Activated effector memory CD4-positive, alpha-beta T cell treated with Interleukin-2 at 50 U/mL for 16 hours (primary cell): ENCODE measurements at places on chromosomes 2 and 18.

GRCh38 chr2:145644820-145645302 lies 1124.9 kb upstream of the ZEB2 start:
- no peak for DNase-seq

GRCh38 chr2:152716805-152717227 lies 445 bp downstream of the PRPF40A start:
- no peak for DNase-seq

GRCh38 chr2:26764906-26765305 lies 822 bp downstream of the SLC35F6 start:
- DNase-seq = no peak

GRCh38 chr18:49362431-49362830 lies 98.0 kb downstream of the DYM start:
- no peak for DNase-seq

GRCh38 chr2:179525340-179525739 lies 260.7 kb upstream of the SESTD1 start:
- DNase-seq = no peak

- no peak for DNase-seq
Measured at GRCh38 chr2:136557203-136557602, 208.1 kb upstream of the THSD7B start.

- no peak for DNase-seq
Measured at GRCh38 chr18:63147973-63148372, 171.6 kb downstream of the BCL2 start.

- DNase-seq = no peak
Measured at GRCh38 chr2:176991411-176991810, 221.2 kb upstream of the HNRNPA3 start.

DNA sequence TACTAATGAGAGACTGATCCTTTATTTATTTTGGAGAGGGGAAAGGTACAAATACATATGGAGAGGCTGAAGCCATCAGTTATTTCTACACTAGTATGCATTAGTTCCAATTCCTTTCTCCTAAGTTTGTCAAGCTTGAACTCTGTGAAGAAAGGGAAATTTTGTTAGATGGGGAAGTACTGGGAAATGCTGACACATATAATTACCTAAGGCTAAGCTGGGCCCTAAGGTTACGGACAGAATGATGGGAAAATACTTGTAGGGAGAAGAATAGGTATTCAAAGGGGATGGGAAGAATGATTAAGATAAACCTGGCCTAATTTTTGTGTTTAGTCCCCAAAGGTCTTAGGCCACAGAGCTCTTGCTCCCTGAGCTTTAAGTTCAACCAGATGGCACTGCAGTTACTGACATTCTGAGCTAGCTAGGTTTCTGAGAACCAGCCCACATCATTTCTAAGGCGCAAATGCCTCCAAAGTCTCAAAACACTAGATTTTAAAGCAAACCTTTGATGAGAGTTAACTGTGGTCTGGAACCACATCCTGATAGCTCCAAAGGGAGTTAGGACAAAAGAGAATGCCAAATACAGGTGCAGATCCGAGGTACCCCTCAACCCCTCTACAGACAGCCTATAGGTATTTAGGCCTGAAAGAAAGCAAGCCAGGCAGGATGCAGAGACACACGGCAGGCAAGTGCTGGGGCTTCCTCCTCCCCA lies 2.7 kb downstream of the TMEM163 start:
- DNase-seq = no peak

DNA sequence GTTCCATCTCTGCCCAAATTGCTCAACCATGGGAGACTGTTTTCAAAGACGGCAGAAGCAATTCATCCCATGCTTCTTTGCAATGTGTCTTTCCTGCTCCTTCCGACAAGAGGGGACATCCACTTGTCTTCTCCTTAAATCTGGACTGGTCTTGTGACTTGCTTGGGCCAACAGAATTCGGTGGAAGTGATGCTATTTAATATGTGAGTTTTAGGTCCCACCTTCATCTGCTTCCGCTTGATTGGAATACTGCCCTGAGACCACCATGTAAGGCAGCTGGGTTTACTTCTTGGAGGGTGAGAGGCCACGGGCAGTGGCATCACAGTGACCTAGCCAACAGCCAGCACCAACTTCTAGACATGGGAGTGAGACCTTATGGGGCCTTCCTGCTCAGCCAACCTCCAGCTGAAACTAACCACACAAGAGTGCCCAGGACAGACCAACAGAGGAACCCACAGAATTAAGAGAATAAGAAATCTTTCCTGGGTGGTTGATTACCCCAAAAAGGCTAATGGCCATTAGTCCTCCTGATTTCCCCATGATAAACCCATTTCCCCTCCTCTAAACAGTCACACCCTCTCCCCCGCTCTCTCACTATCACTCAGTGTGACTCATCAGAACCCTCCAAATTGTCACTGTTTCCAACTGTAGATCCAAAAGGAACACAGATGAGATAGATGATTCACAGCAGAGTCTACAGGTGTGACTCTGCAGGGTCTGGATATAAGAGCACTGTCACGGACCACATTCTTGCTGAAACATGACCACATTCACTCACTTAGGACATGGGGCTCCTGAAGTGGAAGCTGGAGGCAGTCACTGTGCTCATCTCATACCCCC lies 16.2 kb upstream of the RHOB start:
- DNase-seq = no peak

DNA sequence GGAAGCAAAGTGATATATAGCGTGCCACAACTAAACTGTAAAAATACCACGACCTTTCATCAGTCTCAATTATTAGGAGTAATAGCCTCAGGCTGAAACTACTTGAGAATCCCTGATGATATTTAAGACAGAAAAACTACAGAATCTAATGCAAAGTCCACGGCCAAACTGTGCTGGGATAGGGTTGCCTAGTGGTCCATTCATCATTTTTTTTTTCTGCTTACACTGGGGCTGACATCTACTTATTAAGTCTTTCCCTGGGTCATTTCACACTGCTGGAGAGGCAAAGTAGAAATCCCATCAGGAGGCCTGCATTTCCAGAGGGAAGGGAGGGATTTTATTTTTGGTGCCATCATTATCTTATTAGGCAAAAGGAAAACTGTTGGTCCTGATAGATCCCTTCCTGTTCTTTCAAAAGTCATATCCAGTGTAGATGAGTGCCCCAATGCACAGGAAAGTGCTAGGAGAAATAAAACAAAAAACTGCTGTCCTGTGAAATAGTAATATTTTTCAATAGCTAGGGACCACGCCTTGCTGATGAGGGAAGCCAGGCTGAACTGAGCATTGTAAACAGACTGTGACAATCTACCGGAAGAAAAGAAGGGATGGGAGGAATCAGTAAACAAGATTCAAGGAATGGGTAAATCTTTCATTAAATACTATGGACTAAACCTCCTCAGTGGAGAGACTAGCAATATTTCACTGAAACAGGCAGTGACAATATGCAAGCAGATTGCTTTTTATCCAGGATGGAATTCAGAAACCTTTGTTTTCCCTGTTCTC lies 644.3 kb downstream of the IRS1 start:
- DNase-seq = no peak

DNA sequence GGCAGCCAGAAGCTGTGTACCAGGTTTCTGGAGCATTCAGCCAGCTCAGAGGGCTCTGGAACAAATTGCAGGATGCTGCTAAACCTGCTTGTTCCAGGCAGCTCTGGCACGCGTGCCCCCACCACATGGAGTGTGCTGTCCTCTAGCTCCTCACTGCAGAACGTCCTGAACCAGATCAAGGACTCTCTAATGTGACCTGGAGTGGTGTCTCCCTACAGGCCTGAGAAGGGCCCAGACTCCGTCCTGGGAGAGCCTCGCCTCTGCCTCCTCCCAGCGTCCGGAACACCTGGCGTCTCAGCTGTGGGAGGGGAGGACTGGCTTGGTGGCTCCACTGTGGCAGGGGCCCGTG lies 115.6 kb upstream of the GPC1 start:
- DNase-seq = no peak
